T1000 (cell line): ENCODE measurements at places on chromosomes 12 and 14.
A peak's percentile ranks its signal among the peaks of the same experiment; 100 is the strongest.

- no peak for DNase-seq
These were observed 383.3 kb upstream of the DDHD1 start for GRCh38 chr14:53536446-53536845.

DNA sequence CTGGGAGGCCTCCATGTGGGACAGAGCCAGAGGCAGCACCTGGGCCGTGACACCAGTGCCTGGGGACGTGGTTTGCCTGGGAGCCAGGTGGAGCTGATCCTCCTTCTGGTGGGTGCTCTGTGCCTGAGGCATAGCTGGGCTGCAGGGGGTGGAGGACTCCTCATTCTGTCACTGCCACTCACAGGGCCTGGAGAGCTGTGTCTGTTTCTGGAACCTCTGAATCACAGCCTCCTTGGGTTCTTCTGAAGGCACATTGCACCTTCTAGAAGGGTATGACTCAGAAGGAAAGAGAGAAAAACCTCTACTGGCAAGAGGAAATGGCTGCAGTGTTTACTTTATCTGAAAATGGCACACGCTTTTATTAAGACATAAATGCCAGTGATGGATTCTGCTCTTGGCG is 659.8 kb downstream of the VRK1 start:
- peak; percentile 35 for DNase-seq

DNA sequence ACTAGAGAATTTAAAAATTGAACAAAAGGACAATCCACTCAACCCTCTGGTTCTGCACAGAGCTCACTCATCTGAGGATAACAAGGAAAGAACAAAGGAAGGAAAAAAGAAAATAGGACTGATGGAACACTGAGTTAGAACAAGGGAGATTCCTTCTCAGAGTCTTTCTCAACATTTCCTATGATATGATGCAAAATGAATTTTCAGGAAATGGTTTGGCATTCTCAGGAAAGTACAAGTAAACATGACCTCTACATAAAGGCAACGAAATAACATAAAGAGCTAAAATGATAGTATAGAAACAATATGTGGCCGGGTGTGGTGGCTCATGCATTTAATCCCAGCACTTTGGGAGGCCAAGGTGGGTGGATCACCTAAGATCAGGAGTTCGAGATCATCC is 135.8 kb downstream of the ITPR2 start:
- DNase-seq: no peak

- no peak for DNase-seq
These were observed 4.9 kb downstream of the SLC48A1 start for GRCh38 chr12:47777741-47778558.

DNA sequence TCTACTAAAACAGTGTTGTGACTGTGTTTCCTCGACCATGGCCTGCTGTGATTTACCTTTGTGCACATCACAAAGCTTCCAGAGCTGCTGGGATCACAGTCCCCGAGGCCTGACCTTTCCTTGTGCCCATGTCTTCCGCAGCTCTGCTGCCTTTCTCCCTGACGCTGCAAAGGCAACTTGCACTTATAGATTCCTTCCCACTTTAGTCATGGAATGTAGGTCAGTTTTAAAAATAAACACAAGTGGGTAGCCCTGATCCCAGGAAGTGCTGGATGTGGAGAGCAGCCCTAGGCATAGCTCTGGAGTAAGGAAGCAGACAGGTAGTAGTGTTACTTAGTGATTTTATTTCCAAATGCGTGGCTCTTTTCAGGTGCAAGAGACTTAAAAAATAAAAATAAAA is 825.7 kb downstream of the AACS start:
- DNase-seq: no peak

GRCh38 chr12:2677142-2677880 is 117.5 kb upstream of the FKBP4 start:
- no peak for DNase-seq

- DNase-seq: no peak
These were observed 50.2 kb upstream of the CCND2 start for GRCh38 chr12:4223273-4223845.

DNA sequence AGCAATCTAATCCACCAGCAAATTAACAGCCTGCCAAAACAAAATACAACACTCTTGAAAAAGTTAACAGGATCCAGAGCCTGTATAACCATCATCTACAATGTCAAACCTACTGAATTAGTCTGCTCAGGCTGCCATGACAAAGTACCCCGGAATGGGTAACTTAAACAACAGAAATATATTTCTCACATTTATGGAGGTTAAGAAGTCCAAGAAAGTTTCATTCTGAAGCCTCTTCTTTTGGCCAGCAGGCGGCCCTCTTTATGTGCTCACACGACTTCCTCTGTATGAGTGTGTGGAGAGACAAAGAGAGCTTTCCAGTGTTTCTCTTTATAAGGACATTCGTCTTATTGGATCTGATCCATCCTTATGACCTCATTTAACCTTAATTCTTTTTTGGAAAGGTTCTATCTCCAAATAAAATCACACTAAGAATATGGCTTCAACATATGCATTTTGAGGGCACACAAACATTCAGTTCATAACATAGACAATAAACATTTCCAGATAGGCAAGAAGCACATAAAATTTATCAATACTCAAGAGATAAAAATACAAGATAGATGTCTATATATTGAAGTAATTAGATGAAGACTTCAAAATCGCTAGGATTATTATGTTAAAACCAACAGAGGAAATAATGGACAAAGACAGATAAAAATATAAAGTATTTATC is 5.9 kb upstream of the RERG start:
- no peak for DNase-seq

DNA sequence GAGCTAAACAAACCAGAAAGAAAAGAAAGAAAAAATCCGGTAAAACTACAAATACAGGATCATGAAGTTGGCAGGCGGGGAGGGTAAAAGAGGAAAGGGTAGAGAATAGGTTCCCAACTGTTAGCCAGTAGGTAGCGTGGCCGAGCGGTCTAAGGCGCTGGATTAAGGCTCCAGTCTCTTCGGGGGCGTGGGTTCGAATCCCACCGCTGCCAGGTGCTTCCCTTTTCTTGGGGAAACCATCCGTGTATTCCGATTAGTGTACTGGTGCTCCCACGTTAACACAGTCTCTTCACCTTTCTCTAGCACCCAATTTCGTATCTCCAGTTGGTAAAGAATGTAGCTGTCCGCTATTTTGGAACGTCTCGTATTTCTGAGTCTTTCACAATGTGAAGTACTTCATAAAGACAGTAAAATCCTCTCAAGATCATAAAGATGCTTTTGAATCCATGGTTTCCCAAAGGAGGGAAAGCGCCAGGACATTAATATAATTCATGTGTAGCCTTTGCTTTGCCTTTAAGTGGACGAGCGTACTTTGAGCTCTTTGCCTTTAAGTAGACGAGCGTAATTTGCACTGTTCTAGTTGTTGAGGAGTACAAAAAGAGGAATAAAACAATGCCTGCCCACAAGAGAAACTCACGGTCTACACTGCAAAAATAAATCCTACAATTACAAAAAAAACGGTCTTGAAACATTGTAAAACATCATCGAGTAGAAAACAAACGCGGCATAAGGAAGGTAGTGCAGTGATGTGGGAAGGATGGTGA is 19.0 kb upstream of the RNASE12 start:
- DNase-seq: peak; percentile 74

DNA sequence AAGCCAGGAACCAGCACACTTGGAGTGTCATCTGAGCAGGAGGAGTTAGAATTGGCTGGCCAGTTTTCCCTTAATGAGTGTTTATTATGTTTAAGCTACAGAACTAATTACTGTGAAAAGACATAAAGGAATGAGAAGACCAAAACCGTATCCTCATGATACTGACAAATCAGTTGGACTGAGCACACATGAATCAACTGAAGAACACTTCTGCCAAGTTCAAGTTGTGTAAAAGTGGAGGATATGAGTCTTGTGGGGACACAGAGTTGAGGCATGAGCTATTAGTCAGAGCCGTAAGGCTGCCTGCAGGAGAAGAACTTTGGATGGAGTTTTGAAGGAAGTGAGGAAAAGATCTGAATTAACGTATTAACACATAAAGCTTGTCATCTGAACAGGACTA is 43.1 kb downstream of the HMGA2 start:
- no peak for DNase-seq

DNA sequence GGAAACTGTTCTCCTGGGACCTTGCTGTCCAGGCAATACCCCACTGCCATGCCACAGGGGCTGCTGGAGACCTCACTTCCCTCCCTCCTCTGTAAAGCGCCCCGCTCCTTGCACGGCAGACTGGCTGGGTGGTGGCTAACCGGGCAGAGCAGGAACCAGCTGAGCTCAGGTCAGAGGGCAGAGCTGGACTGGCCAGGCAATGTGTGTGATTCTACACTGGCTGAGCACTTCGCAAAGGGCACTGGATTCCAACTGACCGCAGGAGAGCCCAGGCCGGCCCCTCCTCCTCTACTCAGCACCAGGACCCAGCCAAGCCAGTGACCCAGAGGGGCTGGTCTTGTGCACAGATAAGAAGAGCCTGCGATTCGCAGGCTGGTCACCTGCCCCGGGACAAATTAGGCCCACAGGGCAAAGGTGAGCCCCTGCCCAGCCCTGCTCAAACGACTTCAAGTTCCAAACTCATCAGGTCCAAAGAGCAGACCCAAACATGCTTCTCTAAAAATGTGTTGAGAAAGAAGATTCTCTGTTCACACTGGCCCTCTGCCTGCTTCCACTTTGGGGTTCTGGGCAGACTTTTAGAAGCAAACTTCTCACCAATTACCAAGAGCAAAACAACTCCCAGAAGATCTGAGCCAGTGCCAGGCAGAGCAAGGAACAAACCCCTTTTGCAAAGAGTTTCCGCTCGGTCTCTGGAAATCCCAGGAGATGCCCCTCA is 54.9 kb upstream of the DIO3 start:
- no peak for DNase-seq

DNA sequence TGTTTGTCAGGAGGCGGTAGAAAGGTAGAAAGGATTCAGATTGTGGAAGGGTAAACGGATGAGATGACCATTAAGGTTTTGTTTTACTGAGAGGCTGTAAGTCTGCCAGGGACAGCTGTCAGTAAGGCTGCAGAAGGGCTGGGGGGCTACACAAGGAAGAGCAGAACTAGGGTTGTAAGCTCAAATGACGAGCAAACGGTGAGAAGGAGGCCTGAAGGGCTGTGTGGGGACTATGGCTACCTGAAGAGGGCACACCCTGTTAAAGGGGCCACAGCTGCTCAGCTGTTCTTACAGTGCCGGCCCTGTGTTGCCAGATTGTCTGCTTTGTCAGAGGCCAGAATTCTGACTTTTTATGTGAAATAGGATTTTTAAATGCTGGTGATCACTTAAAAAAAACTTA is 19.1 kb downstream of the VASH1 start:
- no peak for DNase-seq

GRCh38 chr12:6250343-6250742 is 50.1 kb downstream of the CD9 start:
- no peak for DNase-seq

DNA sequence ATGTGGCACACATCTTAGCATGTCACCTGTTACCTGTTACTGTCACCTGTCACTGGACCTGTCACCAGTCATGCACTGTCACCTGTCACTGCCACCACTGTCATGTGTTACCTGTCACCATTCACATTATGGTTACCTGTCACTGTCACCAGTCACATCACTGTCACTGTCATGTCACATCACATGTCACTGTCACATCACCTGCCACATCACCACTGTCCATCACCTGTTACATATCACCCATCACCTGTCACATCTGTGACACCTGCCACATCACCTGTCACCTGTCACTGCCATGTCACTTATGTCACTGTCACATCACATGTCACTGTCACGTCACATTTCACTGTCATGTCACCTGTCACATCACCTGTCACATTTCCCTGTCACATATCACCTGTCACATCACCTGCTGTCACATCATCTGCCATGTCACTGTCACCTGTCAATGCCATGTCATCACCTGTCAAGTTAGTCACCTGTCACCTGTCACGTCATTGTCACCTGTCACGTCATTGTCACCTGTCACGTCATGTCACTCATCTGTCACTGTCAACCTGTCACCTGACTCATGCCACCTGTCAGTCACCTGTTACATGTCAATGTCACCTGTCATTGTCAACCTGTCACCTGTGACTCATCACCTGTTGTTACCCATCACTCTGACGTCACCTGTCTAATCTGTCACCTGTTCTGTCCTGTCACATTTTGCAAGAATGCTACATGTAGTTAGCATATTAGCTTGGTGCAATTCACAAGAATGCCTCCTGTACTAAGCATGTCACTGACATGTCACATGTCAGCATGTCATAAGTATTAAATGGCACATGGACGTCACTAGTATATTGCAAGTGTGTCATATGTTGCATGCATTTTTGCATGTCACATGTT is 29.0 kb upstream of the TESC start:
- DNase-seq: no peak

- no peak for DNase-seq
These were observed 90.0 kb downstream of the RIN3 start for GRCh38 chr14:92603309-92604242.

DNA sequence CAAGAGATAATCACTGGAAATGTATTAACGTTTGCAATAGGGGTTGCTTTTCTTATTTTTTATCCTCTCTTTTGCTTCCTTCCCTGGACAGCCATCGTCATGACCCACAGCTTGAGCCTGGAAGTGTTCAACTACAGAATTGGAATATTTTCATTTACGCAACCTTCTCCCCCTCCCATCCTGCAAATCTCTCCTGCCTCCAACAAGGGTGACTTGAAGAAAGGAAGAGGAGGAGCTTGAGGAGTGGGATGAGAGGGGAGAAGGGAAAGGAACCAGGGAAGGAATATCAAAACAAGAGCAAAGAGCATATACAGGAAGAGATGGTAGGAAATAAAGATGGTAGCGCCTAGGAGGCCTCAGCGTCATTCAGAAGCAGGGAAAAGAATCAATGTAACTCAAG is 1.6 kb upstream of the MANSC4 start:
- DNase-seq: no peak

DNA sequence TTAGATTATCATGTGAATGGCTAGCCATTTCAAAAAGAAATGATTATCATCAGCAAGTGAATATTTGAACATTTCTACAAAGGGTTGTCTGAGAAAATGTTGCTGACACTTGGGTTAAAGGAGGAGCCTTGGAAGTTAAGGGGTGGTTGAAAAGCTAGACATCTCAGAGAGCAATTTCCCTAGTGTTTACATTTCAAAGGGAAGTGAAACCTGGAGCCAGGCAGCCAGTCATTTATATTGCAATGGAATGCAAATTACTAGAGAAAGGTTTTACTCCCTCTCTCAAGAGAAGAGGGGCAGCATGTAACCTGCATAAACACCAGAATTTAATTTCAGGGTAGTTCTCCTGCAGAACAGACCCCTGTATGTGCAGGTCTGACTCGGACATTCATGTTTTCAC is 279.0 kb downstream of the SLC16A7 start:
- DNase-seq: no peak
